ENCODE measurements at places on chromosomes 1 and 21. TPM values are rescaled to one million over a fixed set of nuclear protein-coding genes. Genes with fewer than 3 reads are reported as not detected.

DNA sequence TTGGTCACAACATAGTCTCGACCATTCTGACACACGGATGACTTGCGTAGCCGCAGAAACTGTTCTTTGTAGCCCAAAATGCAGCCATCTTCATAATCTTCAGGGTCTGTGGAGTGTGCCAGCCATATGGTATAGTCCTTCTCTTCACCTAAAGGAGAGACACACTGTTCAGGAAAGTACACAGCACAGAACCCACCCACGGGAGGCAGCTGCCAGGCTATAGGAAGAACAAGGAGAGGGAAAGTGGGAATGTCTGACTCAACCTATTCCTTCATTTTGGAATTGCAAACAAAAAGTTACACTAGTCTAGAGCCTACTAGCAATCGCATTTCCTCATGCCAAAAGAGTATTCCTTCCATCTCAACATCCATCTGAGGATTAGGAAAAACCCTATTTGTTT lies 16.2 kb upstream of the MYBPHL start:
- no peak for DNase-seq

GRCh38 chr1:11180342-11180744 lies 8.8 kb upstream of the ANGPTL7 start:
- DNase-seq = no peak

GRCh38 chr1:184583849-184584248 lies 170.8 kb downstream of the EDEM3 start:
- DNase-seq = no peak

GRCh38 chr1:226891846-226892523 lies 21.6 kb downstream of the PSEN2 start:
- peak; percentile 65 for DNase-seq

DNA sequence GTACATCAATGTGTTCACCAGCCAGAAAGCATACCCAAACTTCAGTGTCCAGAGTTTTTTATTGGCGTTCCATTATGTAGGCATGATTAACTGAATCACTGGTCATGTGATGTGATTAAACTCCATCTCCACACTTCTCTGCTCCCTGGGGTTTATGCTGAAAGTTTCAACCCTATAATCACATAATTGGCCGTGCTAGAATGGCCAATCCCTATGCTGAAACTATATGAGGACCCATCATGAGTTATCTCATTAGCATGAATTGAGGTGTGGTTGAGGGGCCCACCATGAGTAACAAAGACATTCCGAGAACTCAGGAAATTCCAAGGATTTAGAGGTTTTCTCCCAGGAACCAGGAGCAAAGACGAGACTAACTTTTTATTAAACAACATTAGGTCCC lies 31.8 kb upstream of the FBXO28 start:
- no peak for DNase-seq

DNA sequence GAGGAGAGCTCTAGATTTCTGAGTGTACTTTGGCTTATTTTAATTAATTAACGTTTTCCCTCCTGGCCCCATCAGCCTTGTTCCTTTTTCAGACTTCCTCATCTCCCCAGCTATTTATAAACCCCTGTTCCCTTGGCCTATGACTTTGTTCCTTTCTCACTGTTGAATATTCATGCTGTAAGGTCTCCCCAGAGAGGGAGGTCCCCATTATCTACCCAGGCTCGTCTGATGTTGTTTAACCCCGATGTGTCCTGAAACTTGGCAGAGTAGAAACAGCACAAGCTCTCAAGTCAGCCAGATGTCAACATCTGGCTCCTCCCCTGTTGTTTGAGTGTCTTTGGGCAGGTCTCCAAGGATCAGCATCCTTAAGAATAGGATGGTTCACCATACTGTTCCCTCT lies 153.6 kb downstream of the HIVEP3 start:
- no peak for DNase-seq

GRCh38 chr1:32878637-32879041 lies 7.7 kb upstream of the HPCA start:
- no peak for DNase-seq

GRCh38 chr21:17911628-17912027 lies 92.5 kb upstream of the C21orf91 start:
- DNase-seq = no peak

DNA sequence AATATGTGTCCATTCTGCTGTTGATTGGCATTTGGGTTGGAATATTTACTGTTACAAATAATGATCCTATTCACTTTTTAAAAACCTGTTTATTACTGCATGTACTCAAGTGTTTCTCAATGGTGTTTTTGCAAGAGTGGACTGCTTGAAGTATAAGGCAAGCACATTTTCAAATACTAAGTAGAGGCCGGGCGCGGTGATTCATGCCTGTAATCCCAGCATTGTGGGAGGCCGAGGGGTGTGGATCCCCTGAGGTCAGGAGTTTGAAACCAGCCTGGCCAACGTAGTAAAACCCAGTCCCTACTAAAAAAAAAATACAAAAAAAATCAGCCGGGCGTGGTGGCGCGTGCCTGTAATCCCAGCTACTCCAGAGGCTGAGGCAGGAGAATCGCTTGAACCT lies 276.9 kb upstream of the ADGRL4 start:
- no peak for DNase-seq

- DNase-seq = no peak
Observed at GRCh38 chr1:17673329-17674072, 81.6 kb upstream of the ACTL8 start.

DNA sequence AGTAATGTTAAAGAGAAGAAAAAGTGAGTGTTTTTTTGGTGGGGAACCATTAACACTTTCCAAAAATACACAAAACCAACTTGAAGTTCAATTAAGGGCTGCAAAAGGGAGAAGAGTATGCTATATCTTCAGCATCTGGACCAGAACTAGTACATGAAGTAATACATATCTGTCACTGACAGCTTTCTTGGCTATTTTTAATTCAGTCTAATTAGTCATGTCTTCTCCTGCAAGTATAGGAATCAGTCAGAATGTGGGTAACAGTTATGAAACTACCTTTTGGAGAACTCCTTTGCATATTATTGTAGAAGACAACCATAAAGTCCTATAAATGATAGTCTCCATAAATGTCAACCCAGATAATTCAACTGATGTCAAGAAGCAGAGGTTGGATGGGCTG lies 901.2 kb downstream of the TTLL7 start:
- DNase-seq = no peak

- DNase-seq = no peak
Observed at GRCh38 chr1:215005078-215005477, 77.5 kb upstream of the KCNK2 start.

- peak; percentile 29 for DNase-seq
Observed at GRCh38 chr1:156652131-156652991, 10.4 kb downstream of the BCAN start.

DNA sequence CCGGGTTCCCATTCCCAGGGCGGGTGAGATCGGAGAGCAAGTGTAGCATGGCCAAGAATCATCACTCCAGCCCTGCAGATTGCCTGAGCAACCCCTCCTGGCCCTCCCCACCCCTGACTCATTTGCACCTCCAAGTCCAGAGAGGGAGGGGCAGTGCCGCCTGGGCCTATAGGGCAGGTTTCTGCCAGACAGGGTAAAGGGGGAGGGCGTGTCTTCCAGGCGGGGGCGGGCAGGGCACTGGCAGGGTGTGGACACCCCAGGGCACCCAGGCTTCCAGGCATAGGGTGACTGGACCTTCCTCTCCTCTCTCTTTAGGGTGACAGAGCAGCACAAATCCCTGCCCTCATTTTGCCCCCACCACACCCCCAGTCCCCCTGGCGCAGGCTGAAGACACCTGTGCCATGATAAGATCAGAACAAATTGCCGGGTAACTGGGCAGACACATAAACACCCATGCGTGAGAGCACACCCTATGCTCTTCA lies 3.2 kb upstream of the CRYBG2 start:
- DNase-seq = no peak

Gene ELAPOR1
- 1.1 TPM for polyA plus RNA-seq

Gene SLAMF1
- not detected for polyA plus RNA-seq

Gene CD52
- polyA plus RNA-seq = not detected

Gene SLAMF6
- not detected for polyA plus RNA-seq

Gene UBE2U
- polyA plus RNA-seq = not detected

Gene LAMB3
- 2.6 TPM for polyA plus RNA-seq

Gene FCN3
- polyA plus RNA-seq = 0.15 TPM

All from endothelial cell of umbilical vein (primary cell).